ENCODE measurements at places on chromosomes 3 and 15.

GRCh38 chr15:58212909-58213526, 74.8 kb downstream of the AQP9 start:
- DNase-seq: peak; percentile 13

GRCh38 chr3:50238549-50239026, 2.6 kb downstream of the GNAI2 start:
- no peak for DNase-seq

DNA sequence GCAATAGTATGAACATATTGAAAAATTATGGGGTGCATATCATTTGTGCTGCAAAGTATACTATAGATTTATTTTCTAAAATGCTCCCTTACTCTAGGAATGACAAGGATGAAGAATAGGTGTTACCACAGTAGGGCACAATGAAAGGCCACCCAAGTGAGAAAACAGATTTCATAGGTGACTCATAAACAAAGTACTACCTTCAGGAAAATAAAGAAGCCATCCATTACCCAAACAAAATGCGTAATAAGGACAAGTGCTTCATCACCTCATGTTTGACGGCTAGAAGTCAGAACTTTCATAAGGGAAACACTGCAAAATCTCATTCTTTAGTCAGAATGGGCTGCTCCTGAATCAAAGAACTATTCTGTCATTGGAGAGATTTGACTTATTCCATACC, 116.6 kb downstream of the MFSD1 start:
- DNase-seq: no peak

GRCh38 chr3:89306540-89306939, 199.1 kb downstream of the EPHA3 start:
- DNase-seq: no peak

GRCh38 chr3:190169243-190169642, 48.5 kb upstream of the P3H2 start:
- DNase-seq: no peak

DNA sequence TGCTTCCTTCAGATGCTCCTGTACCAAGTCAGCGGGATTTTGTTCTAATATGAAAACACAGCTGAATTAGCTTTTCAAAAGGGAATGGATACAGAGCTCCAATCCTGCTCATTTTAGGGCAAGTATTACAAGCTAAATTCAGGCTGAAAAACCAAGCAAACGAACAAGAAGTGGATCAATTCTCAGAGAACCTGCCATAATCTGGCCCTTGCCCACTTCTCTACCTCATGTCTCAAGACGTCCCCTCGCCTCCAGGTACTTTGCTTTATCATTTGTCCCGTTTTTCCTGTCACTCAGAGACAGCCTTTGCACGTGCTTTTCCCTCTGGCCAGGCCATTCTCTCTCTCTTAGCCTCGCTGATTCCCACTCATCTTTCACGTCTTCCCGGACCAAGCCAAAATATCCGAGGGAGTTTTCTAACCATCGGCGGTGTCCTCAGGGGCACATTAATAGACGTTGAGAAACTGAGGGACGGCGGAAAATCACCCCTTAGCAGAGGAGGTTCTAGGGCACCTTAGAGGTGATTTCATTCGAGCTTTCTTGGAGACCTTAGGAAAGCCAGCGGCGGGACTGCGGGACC, 654 bp downstream of the SUSD5 start:
- no peak for DNase-seq

DNA sequence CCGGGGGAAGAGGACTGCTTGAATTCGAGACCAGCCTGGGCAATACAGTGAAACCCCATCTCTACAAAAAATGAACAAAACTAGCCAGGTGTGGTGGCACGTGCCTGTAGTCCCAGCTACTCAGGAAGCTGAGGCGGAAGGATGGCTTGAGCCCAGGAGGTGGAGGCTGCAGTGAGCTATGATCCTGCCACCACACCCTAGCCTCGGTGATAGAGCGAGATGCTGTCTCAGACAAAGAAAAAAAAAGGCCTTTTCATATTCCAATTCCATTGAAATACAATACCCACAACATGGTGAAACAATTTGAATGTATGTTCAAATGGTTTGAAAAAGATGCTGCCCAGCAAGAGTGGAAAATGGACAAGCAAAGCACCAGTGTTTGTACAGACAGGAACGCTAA, 61.8 kb upstream of the ZNF148 start:
- DNase-seq: no peak

DNA sequence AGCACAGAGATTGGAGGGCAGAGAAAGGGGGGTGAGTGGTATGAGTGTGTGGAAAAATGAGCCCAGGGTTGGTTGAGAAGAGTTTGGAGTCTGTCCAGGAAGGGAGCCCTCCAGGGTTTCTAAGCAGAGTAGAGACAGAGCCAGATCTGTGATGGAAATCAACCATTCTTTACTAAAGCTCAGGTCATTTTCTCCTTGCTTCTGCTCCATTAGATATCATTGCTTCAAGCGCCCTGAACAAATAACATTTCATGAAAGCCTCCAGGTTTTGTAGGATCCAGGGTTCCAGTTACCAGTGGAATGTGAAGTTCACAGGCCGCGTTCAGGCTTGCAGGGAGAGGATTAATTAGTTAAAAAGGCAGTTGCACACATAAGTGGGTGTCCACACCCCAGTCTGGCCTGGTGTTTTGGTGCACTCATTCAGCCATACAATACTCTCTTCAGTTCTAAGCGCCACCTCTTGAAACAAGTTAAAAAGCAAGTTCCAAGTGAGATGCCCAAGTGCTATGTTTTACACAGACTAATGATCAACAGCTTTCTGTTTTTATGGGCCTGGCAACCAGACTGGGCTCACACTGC, 16.4 kb upstream of the BOC start:
- no peak for DNase-seq

GRCh38 chr3:171643681-171644080, 166.6 kb downstream of the PLD1 start:
- DNase-seq: no peak

- no peak for DNase-seq
Observed at GRCh38 chr3:124985349-124985748, 50.8 kb upstream of the MUC13 start.

GRCh38 chr3:45915518-45916231, 27.6 kb upstream of the CXCR6 start:
- DNase-seq: no peak

GRCh38 chr15:98884894-98885293, 122.7 kb downstream of the PGPEP1L start:
- no peak for DNase-seq

Data from putamen (tissue), 1 donor.